CD4-positive, alpha-beta T cell treated with Interleukin-17A for 1 hour (primary cell): ENCODE measurements at places on chromosomes 6 and 20.
A peak's percentile ranks its signal among the peaks of the same experiment; 100 is the strongest.

- no peak for DNase-seq
These were observed 32.5 kb downstream of the ADGRG6 start for GRCh38 chr6:142334294-142334693.

GRCh38 chr20:38472513-38473366, at the start of gene RALGAPB:
Gene RALGAPB, plus strand, starts transcription at chr20:38472843. Its CDS starts 15,590 bp downstream, at chr20:38488433.
- peak; percentile 98 for DNase-seq

DNA sequence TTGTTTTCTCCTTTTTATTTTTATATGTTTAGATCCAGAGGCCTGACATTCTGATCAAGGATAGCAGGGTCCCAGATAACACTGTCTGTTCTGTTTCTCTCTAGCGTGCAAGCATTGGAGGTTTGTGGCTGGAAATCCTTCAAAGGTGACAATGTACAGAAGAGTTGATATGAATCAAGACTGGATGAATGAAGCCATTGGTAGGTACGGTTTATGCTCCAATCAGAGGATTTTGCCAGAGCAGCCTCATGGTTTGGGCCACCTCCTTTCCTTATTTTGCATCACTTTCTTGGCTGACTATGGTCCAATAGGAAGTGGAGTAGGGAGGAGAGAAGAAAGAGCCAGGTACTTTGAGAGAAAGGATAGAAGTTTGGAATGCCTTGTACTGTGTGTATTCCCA, 484.8 kb upstream of the JAG1 start:
- no peak for DNase-seq

GRCh38 chr20:25397821-25398220, 7.2 kb upstream of the ABHD12 start:
- no peak for DNase-seq

DNA sequence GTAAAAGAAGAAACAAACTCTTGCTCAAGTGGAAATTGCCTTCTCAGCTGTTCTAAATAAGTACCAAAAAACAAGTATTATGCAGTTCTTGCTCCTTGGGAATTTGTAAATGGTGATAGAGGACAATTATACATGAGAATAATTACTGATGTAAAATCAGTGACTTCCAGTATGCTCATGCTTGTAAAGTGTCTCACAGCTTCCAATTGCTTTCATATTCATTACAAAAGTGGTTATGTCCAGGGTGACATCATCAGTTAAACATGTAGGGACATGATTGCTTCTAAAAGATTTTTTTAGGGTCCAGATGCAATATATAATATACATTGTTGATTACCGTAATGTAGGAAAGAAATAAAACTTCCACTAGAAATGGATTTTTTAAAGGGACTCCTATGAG, 122.8 kb upstream of the B3GAT2 start:
- DNase-seq: no peak

- peak; percentile 73 for DNase-seq
These were observed 30.8 kb downstream of the AGPAT4 start for GRCh38 chr6:161242779-161243693.

GRCh38 chr6:7559196-7559595, 17.7 kb downstream of the DSP start:
- no peak for DNase-seq
